Retina (tissue), 1 donor: ENCODE measurements at places on chromosomes 12 and 14.

GRCh38 chr12:62270384-62270783, 10.2 kb downstream of the USP15 start:
- no peak for DNase-seq

DNA sequence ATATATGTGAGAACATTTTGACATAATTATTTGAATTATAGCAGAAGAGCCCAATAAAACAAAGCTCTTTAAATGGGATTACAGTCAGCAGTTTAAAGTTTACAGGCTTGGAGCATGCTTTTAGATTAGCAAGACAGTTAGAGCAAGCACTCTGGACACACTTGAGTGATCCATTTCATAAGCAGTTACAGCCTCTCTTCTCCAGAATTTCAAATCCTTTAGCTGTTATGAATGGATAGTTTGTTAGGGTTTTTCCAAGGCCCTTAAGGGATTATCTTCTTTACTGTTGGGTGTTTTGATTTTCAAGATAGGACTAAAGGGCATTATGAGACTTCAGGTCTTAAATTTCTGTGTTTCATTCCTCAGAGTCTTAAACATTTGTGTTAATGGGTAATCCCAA, 36.3 kb downstream of the BEST3 start:
- DNase-seq: no peak

DNA sequence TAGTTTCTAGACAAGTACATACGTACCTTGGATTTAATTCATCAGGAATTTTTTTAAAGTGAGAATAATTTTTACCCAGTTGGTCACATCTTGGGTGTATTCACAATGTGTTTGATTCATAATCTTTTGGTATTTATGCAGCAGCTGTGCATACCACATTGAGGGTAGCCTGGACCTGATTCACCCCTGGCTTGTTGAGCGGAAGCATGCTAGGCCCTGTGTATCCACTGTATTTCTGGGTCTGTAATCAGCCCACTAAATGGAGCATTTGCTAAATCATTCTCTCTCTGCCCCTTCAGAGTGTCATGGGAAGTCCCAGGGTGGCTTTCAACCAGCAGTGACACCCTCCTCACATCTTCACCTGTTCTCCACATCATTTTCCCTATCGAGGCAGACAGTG, 203.8 kb upstream of the RGS6 start:
- DNase-seq: no peak

DNA sequence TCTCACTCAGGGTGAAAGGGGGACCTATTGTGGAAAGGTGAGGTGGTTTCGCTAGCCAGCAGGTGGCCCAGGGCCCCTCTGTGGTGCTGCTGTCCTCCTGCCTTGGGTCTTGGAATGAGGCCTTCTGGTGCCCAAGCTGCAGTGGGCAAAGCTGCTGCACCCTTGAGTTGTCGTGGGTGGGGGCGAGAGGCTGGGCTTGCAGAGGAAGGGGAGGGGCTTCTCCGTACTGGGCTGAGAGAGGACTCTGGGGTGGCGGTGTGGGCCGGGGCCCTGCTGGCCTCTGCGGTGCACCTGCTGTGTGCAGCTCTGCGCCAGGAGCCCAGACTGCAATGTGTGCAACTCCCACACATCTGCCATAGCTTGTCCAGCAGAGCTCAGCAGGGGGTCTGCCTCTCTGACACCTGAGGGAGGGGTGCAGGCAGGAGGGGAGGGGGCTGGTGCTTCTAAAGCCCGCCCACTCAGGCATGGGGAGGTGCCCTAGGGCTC, 145.8 kb downstream of the KIF26A start:
- no peak for DNase-seq

DNA sequence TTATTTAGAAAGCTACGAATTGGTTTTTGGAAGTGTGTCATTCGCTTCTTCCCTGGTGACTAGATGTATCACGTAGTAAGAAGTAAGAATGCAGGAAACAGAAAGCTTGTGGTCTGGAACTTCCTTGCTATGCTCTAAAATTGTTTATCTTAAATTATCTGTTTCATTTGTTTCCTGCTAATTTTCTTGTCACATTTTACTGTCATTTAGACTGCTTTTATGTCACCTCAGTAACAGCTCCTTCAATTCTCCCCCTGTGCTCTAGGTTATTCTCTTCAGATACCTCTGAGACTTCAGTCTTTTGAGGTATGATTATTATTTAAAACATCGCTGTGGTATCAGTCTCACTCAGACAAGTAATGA, 699 bp upstream of the CD69 start:
- DNase-seq: no peak

- DNase-seq: peak; percentile 63
These were observed 218 bp downstream of the LYSET start for GRCh38 chr14:93185349-93185720.

DNA sequence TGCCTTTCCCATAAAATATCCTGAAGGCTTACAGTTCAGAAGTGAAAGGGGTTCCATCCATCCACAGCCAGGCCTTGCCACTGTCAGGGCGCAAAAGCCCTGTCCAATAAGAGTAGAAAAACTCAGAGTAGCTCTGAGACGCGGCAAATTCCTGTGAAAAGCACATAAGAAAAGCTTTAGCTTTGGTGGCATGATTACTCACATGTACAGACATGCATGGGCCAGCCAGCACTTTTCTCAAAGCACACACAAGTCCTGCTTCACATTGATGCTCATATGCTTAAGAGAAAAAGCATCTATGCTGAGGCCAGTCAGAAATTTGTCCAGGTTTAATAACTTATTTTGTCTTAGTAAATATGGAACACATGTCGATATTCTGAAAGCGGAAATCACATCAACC, 25.5 kb downstream of the CLEC1A start:
- DNase-seq: no peak

- DNase-seq: no peak
These were observed at the start of gene IFNG for GRCh38 chr12:68159681-68160304. IFNG (minus strand) TSS chr12:68159740; CDS start chr12:68159615, 125 bp downstream.

GRCh38 chr12:71626098-71626497, 37.5 kb downstream of the ZFC3H1 start:
- DNase-seq: no peak

DNA sequence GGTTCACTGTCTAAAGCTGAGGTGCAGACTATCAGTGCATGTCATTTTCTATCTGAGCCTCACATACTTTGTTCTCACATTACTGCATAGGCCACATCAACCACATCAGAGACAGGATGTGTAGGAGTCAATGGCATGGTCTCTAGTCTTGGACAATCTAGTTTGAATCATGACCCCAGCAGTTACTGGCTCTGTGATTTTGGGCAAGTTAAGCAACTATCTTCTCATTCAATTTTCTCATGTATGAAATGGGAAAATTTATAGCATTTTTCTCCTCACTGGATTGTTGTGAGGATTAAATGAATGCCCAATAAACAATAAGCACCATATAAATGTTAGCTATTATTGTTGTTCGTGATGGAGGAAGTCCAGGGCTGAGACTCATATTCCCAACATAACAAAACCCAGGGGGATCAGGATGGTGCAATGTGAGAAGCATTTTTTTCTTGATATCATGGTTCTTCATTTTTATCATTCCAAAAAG, 432.6 kb downstream of the LRIG3 start:
- DNase-seq: no peak
